HS-5 (cell line): ENCODE measurements at places on chromosomes 3 and 15.

DNA sequence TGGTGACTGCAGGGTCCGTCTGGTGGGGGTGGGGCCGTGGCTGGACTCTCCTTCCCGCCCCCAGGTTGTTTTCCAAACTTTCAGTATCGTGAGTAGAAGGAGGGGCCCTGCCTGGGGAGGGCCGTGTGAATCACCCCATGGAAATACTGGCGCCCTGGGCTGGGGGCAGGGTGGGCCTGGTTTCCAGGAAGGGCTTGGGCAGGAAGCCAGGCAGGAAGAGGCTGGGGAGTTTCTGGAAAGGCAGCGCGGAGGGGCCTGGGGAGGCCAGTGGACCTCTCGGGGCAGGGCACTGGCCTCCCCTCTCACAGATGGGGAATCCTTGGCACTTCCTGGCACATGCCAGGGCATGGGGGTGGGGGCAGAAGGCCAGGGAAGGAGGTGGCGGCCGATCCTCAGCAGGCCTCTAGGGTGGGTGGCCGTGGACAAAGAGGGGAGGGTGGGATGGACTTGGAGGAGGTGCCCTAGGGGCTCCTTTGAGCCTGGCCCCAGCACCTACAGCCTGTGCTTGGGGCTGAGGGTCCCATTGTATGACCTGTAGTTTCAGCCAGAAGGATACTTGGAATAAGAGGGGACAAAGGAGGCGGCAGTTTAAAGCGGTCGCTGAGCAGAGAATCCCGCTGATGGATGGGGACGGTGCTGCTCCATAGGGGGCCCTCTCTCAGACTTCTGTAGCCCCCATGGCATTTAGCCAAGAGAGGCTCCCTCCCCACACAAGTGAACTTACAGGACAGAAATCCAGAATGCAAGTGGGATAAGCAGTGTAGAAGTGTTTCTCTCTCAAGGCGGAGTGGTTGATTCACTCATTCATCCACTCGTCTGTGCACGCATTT lies 56.5 kb upstream of the GATA2 start:
- no peak for DNase-seq

DNA sequence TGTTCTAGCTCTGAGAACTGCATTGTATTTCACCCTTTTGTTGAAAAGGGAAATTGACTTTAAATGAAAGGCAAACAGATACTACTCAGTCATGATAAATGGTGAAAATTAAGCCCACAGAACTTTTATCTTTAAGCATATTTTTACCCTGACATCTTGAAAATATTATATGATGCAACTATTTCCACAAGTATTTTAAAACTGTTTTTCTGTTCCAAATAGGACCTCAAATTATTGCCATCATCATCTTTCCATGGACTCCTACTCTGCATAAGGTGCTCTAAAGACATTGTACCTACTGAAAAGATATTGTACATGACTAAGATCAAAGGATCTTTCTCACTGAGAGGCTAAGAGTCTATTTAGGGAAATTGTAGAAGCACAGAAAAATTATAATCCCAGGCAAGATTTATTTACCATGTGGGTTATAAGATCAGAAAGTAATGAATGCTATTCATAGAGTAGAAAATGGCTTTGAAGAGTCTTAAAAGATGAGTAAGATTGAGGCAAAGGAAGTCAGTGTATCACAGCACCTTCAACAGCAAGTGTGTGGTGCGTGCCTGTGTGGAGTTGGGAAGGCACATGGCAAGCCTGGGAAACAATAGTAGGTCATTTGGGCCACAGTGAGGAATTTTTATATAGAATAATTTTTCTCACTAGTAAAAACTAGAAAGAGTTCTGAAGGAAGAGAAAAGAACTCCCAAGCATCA lies 68.8 kb downstream of the VGLL3 start:
- no peak for DNase-seq

DNA sequence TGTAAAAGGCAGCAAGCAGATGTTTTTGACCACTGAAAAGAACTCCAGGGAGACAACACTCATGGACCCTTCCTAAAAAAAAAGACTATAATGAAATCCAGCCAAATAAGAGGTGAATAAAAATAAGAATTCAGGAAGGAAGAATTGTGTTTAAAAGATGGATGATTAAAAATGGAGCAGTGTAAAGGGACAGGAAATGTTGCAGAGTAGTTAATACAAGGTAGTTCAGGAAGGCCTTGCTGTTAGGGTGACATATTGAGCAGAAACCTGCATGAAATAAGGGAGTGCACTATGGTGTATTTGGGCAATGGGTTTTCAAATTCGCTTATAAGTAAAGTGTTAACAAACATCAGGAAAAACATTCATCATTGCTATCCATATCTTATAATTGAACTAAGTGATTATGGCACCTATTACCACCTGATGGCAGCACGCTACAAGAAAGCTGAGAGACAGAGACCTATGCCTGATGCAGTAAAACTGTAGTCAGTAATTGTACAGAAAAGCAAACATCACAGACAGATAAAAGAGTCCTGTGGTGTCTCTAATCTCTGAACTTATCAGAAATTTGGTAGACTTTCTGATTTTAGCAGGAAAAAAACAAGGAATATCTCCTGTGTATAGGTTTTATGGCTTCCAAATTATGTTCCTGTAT lies 5.8 kb upstream of the DBR1 start:
- DNase-seq, result peak; percentile 23

- no peak for DNase-seq
Measured at GRCh38 chr3:43328653-43329052, 42.3 kb downstream of the SNRK start.

GRCh38 chr3:197125636-197126035 lies 96.0 kb upstream of the MELTF start:
- peak; percentile 39 for DNase-seq

GRCh38 chr3:41207355-41207754 lies 8.1 kb downstream of the CTNNB1 start:
- DNase-seq, result no peak

DNA sequence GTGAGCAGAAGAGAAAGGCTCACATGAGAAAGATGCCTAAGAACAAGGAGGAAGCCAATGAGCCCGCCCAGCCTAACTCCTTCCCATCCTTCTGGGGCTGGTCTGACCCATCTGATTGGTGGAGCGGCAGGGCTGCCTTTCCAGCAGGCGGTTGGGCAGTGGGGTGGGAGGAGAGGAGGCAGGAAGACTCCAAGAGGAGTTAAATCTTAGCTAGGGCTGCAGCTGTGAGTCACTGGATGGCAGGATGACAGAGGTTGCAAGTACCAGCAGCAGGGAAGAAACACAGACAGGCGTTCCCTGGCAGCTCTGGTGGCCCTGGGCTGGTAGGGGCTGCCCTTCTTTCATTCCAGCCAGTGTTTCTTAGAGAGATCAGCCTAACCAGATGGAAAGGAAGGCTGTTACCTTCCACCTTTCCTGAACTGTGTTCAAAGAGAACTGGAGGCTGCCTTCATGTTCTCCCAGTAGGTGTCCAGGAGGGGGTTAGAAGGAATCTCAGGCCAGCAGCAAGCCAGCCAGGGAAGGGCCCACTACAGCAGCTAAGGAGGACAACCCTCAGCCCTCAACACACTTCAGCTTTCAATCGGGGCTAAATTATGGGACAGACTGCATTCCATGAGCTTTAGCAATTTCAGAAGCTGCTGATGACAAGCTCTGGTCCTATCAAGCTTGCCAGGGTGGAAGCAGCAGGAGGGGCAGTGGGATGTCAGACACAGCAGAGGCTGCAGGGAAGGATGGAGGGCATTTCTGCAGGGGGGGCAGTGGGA lies 50.3 kb downstream of the CHSY1 start:
- peak; percentile 90 for DNase-seq

DNA sequence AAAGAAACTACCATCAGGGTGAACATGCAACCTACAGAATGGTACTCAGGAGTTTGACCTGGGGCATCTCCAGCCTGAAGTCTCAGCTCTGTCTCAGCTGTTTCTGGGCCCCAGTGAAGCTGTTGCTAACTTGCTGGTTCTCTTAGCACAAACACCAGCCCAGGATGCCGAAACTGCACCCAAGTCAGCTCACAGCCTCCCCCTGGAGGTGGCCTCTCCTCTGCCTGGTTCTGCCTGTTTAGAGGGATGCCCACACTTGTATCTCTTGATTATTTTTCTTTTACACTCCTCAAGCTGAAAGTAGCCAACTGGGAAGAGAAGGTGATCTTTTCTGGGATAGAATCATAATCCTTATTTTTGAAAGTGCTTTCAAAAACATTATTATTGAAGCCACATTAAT lies 289.0 kb upstream of the RASGRP1 start:
- DNase-seq, result no peak

DNA sequence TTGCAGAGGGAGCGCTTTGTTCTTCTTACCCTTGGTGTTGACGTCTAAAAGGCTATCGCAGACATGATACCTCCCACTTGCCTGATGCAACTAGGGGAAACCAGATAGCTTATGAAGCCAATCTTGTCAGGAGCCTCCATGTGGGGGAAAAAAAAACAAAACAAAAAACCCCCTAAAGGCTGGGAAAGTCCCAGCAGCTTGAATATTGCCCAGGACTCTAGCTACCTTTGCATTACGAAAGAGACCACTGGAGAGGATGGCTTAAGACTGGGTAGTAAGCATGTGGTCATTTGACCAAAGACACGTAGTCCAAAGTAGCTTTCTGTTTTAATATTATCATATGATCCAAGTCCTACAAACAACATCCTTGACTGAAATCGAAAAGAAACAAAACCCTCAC lies 120.7 kb upstream of the WNT5A start:
- DNase-seq, result no peak

GRCh38 chr15:50144341-50145120 lies 25.5 kb upstream of the ATP8B4 start:
- no peak for DNase-seq

GRCh38 chr3:70770650-70771049 lies 458.2 kb upstream of the MDFIC2 start:
- DNase-seq, result no peak

DNA sequence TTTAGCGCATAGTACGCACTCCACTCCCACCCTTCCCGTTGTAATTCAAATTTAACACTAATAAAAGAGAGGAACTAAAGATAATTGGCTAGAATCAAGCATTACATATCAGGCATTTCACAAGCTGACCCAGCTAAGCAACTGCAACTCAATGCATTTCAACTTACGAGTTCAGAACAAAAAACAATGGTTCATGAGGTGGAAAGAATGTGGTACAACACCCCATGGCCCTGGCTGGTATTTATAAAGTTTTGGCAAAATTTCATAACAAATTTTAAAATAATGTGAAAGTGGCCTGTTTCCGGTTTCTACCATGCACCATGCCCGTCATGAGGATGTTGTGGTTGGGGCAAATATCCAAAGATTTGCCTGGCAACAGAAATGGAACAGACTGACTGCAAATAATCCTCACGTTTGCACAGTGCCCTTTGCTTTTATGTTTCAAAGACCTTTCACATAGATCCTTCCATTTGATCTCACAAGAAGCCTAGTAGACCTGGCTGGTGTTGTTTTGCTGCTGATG lies 455.3 kb upstream of the NR2F2 start:
- no peak for DNase-seq

GRCh38 chr3:64861684-64862083 lies 173.9 kb upstream of the ADAMTS9 start:
- DNase-seq, result no peak

DNA sequence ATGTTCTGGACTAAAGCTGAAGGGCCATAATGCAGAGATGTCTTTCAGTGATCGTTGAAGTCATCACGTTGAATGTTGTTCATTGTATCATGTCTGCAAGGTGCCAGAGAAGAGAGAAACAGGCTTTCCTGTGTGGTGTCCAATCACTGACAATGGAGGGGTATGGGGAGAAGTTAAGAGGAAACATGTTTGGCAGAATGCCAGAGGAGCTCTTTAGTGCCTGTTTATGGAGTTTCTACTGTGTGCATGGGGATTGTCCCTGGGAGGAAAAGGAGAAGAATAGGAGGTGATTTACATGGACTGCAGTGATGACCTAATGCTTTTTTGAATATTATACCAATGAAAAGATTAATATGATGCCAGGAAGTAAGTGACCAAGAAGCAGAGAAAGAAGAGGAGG lies 11.7 kb downstream of the SCAANT1 start:
- no peak for DNase-seq

GRCh38 chr15:52731732-52732470 lies 52.7 kb upstream of the ATOSA start:
- no peak for DNase-seq

GRCh38 chr3:43144761-43145490 lies 39.0 kb upstream of the POMGNT2 start:
- DNase-seq, result no peak

GRCh38 chr3:13711911-13712650 lies 163.2 kb downstream of the FBLN2 start:
- DNase-seq, result no peak

GRCh38 chr3:40713306-40713705 lies 188.5 kb downstream of the ZNF621 start:
- no peak for DNase-seq

DNA sequence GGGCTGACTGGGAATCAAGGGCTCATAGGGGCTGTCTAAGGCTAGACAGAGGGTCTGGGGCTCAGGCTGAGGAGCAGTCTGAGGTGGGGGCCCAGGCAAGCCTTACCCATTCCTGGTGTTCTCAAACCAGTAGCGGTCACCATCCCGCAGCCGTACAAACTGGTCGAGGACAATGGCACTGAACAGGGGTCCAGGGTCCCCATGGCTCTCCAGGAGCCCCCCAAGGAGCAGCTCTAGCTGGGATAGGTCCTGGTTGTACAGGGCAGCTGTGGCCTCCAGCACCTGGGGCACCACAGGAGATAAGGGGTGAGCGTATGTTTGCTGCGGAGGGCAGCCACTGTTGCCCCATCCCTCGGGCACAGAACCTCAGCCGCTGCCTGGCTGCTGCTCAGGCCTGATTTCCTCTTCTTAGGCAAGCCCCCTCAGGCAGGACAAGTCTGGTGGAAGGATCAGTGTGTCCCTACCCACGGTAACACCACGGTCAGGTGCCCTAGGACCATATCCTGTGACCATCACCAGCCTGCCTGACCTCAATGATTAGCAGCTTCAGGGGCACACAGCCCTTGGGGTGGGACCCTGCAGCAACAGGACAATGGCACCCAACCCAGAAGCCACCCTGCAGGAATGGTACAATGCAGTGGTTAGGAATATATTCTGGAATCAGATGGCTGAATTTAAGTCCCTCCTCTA lies 5.9 kb downstream of the DUOX2 start:
- DNase-seq, result no peak

DNA sequence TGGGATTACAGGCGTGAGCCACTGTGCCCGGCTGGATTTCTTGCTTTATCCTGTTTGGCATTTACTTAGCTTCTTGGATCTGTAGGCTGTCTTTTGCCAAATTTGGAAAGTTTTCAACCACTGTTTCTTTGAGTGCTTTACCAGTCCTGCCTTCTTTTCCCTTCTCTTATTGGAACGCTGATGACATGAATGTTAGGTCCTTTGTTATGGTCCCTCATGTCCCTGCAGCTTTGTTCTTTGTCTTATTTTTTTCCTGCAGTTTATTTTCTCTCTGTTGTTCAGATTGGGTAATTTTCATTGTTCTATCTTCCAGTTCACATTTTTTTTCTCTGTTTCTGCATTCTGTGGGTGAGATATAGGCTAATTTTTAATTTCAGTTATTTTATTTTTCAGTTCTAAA lies 25.0 kb downstream of the SH3GL3 start:
- no peak for DNase-seq

- peak; percentile 73 for DNase-seq
Measured at GRCh38 chr3:33113772-33114621, at the start of gene CRTAP. TSS of gene CRTAP (plus strand) at chr3:33114014. CDS start at chr3:33114078, 64 bp downstream.
